ENCODE measurements at places on chromosomes 5 and 9.

DNA sequence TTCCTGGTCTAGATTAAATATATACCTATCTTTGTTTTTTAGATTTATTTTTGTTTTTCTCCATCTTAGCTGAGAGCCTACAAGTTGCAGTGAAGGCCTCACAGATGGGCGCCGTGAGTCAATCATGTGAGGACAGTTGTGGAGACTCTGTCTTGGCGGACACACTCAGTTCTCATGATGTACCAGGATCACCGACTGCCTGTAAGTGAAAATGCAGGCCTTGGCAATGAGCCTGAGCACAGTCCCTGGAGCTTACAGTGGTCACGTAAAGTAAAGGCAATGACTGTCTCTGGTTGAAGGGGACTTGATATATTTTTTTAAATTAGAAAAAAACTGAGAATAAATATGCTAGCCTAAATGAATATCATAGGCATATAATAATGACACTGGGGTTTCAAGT lies 271.9 kb downstream of the ARHGEF28 start:
- no peak for DNase-seq

- DNase-seq: no peak
Measured at GRCh38 chr5:93809430-93809829, 68.0 kb upstream of the POU5F2 start.

DNA sequence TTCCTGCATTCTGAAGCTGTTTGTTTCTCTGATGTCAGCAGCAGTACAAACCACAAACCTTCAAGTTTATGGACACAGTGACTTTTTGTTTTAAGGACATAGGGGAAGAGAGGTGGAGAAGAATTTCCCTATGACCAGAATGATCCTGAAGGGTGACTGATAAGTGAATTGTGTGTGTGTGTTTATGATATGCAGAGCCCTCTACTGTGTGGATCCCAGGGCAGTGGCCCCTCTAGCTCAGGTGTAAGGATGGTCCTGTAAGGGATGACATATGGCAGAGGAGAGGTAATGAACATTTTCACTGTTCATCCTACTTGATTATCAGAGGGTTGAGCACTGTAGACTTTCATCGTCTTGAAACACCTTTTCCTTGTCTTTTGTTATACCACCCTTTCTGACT lies 30.6 kb upstream of the TMED7 start:
- no peak for DNase-seq

GRCh38 chr5:175816348-175816747 lies 55.0 kb upstream of the CPLX2 start:
- no peak for DNase-seq

DNA sequence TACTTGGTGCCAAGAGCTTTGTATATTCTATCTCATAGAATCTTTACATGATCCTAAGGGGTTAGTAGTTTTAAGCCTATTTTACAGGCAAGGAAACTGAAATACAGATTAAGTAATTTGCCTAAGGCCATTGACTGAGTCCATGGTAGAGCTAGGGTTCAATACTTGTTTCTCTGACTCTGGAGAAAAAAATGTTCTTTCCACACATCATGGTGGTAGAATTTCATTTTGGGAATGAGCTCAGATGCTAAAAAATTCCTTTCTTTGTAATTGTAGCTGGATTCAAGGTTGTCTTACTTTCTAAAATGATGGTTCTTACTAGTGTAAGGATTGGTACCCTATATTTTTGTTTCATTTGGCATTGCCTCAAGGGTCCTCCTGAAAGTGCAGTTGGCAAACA lies 86.0 kb downstream of the ANKRD55 start:
- DNase-seq: no peak

GRCh38 chr9:89367281-89367680 lies 49.0 kb downstream of the SECISBP2 start:
- DNase-seq: no peak

- DNase-seq: no peak
Measured at GRCh38 chr5:168916266-168916665, 337.1 kb upstream of the PANK3 start.

- DNase-seq: no peak
Measured at GRCh38 chr9:127543221-127543620, 68.9 kb upstream of the STXBP1 start.

GRCh38 chr9:79489261-79490000 lies 82.3 kb upstream of the TLE4 start:
- DNase-seq: peak; percentile 52

DNA sequence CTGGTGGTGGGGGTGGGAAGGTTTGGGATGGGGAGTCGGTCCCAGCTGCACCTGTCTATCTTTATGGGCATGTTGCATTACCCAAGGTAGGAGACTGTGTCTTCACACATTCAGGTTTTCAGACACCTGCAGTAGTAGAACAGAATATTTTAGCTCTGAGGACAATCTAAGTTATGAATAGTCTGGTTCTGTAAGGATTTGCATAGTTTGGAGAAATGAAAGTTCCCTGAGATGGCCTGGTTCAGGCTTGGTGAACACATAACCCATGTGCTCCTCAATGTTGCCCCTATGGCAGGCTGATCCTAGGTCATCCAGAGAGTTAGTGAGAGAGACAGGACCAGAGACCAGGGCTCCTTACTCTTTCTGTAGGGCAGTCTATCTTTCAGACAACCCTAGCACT lies 20.7 kb downstream of the TNFSF8 start:
- DNase-seq: no peak

- DNase-seq: no peak
Measured at GRCh38 chr9:105243015-105243686, 1.3 kb upstream of the SLC44A1 start.

DNA sequence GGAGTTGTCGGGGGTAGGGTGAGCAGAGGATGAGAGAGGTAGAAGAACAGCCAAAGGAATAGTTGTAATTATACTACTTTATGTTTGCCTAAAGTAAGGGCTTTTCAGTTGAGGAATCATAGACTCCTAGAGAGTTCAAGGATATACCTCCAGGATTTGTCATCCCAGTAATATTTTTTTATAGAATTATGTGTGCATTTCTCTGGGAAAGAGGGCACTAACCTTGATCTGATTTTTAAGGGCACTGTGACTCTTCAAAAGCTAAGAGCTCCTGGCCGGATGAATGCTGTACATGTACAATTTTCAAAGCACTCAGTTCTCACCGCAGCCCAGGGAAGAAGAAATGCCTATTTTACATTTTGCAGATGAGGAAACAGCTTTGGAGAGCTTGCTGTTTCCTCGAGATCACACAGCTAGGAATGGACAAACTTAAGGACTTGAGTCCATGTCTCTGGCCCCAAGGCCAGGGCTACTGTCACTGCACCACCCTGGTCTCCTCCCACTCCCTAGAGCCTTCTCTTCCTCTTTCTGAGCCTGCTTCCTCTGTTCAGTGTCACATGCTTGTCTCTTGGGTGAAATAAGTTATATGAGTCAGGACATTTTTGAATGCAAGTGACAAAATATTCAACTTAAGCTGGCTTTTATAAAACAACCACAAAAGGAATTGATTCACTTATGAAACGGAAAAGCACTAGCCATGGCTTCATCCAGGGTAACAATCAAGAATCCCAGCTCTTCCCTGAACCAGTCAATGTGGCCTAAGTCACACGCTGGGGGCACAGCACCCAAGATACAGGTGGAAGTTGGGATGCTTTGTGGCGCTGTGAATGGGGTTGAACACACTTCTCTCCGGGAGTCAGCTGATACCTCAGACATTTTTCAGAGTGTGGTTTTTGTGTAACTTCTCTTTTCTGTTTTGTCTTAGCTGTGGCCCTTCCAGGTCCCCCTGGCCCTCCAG lies 45.7 kb upstream of the TGFBR1 start:
- no peak for DNase-seq

GRCh38 chr5:94192658-94193391 lies 425.6 kb downstream of the KIAA0825 start:
- DNase-seq: no peak

DNA sequence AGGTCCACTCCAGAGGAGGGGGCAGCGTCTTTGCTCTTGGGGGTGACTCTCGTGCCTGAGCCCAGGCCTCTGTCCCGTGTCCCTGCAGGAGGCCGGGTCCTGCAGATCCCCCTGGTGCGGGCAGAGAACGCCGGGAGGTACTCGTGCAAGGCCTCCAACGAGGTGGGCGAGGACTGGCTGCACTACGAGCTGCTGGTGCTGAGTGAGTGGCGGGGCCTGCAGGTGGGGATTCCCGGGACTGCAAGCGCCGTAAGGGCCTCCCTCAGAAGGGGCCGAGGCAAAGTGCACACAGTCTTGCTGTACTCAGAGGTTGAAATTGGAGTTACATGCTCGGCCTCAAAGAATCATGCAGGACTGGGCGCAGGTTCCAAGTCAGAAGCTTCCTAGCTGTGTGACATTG lies 62.7 kb upstream of the ASS1 start:
- DNase-seq: no peak

DNA sequence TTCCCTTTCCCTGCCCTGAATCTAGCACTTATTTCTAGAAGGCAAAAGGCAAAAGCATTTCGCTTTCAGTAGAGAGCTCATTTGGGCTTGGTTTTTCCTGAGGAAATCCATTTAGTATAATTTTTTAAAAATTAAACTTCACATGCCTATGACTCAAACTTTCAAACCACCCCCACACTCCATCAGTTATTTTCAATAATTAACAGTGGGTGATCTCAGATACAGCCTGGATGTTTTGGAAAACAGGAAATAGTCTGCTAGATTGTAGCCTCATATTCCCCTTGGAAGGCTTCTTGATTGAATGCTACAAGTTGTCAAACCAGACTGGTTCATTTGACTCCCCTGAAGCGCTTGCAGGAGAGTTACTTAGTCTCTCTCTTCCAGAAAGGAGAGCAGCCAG lies 40.6 kb downstream of the SEMA5A start:
- no peak for DNase-seq

- no peak for DNase-seq
Measured at GRCh38 chr5:150017226-150018005, 16.9 kb downstream of the HMGXB3 start.

DNA sequence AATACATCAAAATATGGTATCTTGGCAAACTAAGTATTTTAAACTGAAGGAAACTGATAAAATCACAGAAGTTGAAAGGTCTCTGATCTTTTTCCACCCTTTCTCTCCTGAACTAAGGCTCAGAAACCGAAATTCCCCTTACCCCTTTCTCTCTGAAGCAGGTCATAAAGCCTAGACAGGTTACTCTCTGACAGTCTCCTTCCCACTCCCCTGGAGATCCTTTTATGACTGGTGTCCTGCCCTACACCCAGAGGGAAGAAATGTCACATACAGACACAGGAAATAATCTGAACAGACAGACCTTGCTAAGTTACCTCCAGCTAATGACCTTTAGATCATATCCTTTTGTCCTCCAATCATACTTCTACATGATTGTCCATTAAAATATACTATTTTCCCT lies 127.4 kb downstream of the HCN1 start:
- no peak for DNase-seq

GRCh38 chr9:127684576-127684975 lies 22.2 kb upstream of the CFAP157 start:
- DNase-seq: no peak

GRCh38 chr9:93203718-93204469 lies 20.0 kb downstream of the WNK2 start:
- no peak for DNase-seq

DNA sequence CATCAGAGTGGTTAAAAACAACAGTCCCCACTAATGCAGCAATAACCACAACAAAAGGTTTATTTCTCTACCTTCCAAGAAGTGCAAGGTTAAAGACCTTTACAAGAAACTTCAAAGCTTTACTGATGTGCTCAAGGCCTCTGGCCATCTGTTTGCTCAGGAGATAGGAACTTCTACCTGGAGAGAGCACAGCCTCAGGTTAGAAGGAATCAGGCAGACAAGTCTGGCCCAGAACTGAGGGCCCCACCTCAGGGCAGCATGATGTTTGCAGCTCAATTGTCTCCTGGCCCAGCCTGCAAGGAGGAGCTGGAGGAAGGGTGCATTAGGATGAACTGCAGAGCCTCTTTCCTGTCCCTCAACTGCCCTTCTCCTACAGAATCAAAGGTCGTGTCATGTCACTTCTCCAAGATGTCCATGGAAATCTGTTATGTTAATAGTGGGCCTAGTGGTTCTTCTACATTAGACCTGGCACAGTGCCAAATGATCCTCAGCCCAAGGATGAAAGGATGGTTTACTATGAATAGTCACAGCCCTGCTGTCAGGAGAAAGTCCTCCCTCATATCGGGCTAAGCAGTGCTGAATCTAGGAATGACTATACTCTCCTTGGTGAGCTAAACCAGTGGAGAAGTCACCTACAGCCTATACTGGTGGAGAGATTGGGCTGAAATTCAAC lies 98.9 kb upstream of the NTRK2 start:
- DNase-seq: no peak

DNA sequence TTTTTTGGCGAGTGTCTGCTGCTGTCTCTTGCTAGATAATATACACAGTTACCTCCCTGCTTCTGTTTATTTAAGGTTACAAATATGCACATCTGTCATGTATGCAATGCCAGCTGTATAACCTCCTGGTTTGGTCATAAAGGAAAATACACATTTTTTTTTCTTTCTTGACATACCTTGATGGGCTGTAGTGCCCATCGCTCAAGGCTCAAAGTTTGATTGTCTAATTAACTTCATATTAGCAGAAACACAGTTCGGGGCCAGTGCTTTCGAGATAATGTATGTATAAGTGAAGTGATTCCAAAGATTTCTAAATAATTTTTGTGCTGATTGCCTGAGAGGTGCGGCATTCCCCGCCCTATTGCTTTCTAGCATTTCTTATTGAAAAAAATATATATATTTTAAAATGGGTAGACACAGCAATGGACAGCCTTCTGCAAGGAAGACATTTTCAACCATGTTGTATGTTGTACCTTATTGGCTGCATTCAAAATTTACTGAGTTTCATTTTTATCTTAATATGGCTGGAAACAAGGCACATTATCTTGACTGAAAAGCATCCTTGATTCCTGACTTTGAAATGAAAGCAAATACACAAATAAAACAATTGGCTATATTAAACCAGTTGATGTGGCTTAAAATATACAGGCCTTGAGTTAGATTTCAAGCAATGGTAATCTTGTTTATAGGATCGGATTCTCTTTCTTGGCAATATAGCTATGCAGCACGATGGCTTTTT lies 206.2 kb downstream of the MEF2C start:
- DNase-seq: no peak

GRCh38 chr9:92423612-92424011 lies 659 bp downstream of the OMD start:
- no peak for DNase-seq

DNA sequence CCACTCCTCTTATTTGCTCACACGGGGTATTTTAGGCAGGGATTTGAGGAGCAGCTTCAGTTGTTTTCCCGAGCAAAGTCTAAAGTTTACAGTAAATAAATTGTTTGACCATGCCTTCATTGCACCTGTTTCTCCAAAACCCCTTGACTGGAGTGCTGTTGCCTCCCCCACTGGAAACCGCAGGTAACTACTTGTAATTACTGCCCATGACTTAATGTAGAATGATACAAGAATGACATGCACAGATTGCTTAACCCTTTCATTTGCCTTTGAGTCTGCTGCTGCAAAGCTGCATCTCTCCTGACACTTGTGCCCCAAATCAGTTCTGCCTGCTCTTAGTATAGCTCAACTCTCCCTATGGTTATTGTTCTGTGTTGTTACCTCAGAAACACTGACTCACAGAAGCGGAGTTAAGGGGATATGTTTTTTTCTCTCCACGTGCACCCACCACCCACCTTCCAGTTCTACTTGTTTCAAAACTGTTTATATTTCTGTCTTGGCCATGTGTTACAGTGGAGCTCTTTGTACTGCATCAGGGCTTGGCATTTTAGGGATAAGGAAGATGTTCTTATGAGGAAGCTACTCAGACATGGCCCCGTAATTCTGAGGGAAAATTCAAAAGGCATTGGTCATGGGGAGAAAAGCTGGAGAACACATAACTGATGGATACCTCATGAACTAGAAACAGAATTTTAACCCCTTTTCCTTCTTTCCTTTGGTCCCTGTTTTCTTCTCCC lies 2.3 kb downstream of the ADRB2 start:
- no peak for DNase-seq

All from urinary bladder (tissue), 4 donors.